ENCODE measurements at places on chromosomes 12 and 14.

DNA sequence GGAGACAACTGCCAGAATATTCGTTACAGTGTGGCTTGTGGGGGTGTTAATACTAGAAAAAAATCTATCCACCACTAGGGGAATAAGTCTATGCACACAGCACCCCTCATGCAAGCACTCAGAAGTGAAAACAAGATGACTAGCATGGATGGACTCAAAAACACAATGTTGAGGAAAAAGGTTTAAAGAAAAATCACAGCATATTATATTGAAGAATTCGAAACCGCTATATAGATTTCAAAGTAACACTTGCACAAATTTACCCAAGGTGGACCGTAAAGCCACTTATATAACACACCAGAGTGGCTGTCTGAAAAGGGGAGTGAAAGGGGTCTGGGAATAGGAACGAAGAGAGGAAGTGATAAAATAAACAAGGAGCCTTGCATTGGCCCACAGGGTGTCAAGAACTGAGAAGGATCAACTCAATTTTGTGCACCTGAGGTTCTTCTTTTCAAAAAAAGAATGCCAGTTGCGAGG is 544 bp downstream of the ABCD4 start:
- H3K27ac ChIP-seq = peak overlapping the region; percentile 95
- H3K36me3 ChIP-seq = no peaks in the 10 kb centered on the region
- no peaks in the 10 kb centered on the region for H3K27me3 ChIP-seq
- H3K4me3 ChIP-seq = peak overlapping the region; percentile 93
- DNase-seq = no peak

DNA sequence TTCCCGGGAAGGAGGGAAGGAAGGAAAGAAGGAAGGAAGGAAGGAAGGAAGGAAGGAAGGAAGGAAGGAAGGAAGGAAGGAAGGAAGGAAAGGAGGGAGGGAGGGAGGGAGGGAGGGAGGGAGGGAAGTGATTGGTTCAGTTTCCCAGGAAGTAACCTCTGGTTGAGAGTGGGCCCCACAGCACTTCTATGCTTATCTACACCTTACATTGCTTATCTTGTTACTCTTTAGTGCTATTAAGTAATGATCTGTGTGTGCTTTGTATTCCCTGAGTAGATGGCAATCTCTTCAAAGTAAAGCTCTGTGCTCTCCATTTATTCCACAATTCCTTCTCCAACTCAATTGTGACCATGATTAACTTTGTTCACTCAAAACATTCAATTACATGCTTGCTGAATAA is 74.6 kb downstream of the SLC38A4 start:
- H3K27ac ChIP-seq = no peak overlapping the region
- no peak for DNase-seq
- no peaks in the 10 kb centered on the region for H3K4me1 ChIP-seq

- peaks cover 24% of the 10 kb centered on the region for H3K27me3 ChIP-seq
- H3K27ac ChIP-seq = no peak overlapping the region
- H3K4me1 ChIP-seq = peaks cover 5% of the 10 kb centered on the region
- no peak overlapping the region for H3K4me3 ChIP-seq
- no peak for DNase-seq
- no peaks in the 10 kb centered on the region for H3K36me3 ChIP-seq
Observed at GRCh38 chr14:35531960-35532747, 1.8 kb upstream of the INSM2 start.

- no peaks in the 10 kb centered on the region for H3K36me3 ChIP-seq
- H3K27me3 ChIP-seq = no peaks in the 10 kb centered on the region
- H3K4me1 ChIP-seq = peaks cover 1% of the 10 kb centered on the region
- H3K27ac ChIP-seq = peak overlapping the region; percentile 70
- DNase-seq = no peak
Observed at GRCh38 chr14:94041551-94042346, 15.6 kb downstream of the OTUB2 start.

DNA sequence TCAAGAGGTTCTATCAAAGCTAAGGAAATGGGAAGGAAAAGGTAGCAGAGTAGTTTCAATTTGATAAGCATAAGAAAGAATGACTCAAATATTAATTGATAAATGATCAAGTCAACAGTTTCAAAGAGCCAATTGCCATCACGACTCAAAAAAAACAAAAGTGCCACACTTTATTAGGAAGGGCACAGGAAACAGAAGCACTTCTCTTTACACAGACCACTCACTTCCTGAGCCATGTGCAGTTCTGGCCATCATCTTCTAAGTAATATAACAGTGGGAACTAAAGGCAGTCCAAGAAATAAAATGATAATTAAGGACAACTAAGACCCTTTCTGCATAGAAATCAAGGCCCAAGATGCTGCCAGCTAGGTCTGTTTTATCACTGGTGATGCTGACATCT is 13.2 kb downstream of the TM7SF3 start:
- no peaks in the 10 kb centered on the region for H3K36me3 ChIP-seq
- no peak overlapping the region for H3K4me3 ChIP-seq

- peaks cover 4% of the 10 kb centered on the region for H3K36me3 ChIP-seq
- no peak for DNase-seq
- no peaks in the 10 kb centered on the region for H3K27me3 ChIP-seq
- peak overlapping the region; percentile 11 for H3K27ac ChIP-seq
Observed at GRCh38 chr12:124548854-124549378, 18.5 kb downstream of the NCOR2 start.

- no peak overlapping the region for H3K27ac ChIP-seq
- H3K27me3 ChIP-seq = peaks cover 4% of the 10 kb centered on the region
- H3K4me3 ChIP-seq = no peak overlapping the region
- no peaks in the 10 kb centered on the region for H3K36me3 ChIP-seq
- no peaks in the 10 kb centered on the region for H3K4me1 ChIP-seq
- no peak for DNase-seq
Observed at GRCh38 chr12:87812030-87812429, 217.2 kb downstream of the C12orf50 start.

DNA sequence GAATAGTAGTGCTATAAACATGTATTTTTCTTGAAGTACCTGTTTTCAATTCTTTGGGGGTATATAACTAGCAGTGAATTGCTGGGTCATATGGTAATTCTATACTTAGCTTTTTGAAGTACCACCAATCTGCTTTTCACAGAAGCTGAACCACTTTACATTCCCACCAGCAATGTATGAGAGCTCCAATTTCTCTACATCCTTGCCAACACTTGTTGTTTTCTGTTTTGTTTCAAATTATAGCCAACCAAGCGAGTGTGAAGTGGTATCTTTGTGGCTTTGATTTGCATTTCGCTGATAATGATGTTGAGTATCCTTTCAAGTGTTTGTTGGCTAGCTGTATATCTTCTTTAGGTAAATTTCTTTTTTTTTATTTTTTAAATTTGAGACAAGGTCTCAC is 95.7 kb downstream of the PAPLN start:
- no peak overlapping the region for H3K4me3 ChIP-seq
- no peaks in the 10 kb centered on the region for H3K4me1 ChIP-seq
- no peak overlapping the region for H3K27ac ChIP-seq
- DNase-seq = no peak

- H3K36me3 ChIP-seq = no peaks in the 10 kb centered on the region
- no peaks in the 10 kb centered on the region for H3K27me3 ChIP-seq
- no peak overlapping the region for H3K27ac ChIP-seq
Observed at GRCh38 chr12:85530456-85530855, 250.4 kb downstream of the ALX1 start.

DNA sequence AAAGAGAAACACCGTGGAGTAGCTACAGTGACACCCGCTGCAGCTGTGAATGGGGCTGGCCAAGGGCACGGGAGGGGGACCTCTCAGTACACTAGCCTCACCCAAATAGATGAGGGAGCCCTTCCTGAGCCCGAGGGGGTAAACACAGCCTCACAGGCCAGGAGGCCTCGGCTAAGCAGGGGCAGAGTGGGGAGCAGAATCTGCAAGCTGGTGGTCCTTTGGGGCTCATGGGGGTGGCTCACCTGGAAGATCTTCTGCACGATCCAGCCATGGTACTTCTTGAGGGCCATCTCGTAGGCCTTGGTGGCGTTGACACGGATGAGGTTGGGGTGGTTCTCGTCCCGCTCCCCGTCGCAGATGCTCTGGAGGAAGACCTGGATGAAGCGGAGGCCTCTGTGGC is 22.2 kb upstream of the TRPV4 start:
- no peaks in the 10 kb centered on the region for H3K27me3 ChIP-seq
- H3K36me3 ChIP-seq = peaks cover 3% of the 10 kb centered on the region
- no peak for DNase-seq

GRCh38 chr12:12460935-12461922 is 101.4 kb downstream of the DUSP16 start:
- H3K4me3 ChIP-seq = peak overlapping the region; percentile 61
- no peaks in the 10 kb centered on the region for H3K36me3 ChIP-seq
- no peaks in the 10 kb centered on the region for H3K27me3 ChIP-seq
- DNase-seq = no peak
- peaks cover 31% of the 10 kb centered on the region for H3K4me1 ChIP-seq

- no peak overlapping the region for H3K27ac ChIP-seq
- no peaks in the 10 kb centered on the region for H3K36me3 ChIP-seq
- H3K4me3 ChIP-seq = no peak overlapping the region
- no peaks in the 10 kb centered on the region for H3K27me3 ChIP-seq
- H3K4me1 ChIP-seq = no peaks in the 10 kb centered on the region
Observed at GRCh38 chr14:90788031-90788430, 28.2 kb downstream of the TTC7B start.

DNA sequence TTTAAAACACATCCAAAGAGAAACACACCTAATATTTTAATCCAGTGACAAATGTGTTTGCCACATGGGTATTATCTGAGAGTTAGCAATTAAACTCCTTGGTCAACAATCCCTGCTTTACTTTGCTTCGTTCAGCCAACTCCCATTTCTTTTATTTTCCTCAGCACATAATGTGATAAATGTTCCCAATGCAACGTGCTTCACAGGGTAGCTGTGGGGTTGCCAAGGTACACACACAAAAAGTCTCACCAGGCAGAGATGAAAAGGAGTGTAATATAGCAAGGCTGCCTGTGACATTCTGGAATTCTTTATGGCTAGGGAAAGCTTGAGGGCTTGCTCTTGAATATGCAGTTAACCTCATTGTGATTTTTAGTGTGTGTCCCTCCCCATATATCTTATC is 208.0 kb upstream of the DIO2 start:
- DNase-seq = no peak
- H3K4me3 ChIP-seq = no peak overlapping the region
- H3K36me3 ChIP-seq = no peaks in the 10 kb centered on the region
- H3K27me3 ChIP-seq = peaks cover 1% of the 10 kb centered on the region
- no peaks in the 10 kb centered on the region for H3K4me1 ChIP-seq

- no peak overlapping the region for H3K4me3 ChIP-seq
- peaks cover 14% of the 10 kb centered on the region for H3K36me3 ChIP-seq
- DNase-seq = no peak
- H3K4me1 ChIP-seq = no peaks in the 10 kb centered on the region
- H3K27ac ChIP-seq = no peak overlapping the region
Observed at GRCh38 chr12:26403601-26404000, 208.2 kb downstream of the SSPN start.

GRCh38 chr14:50675597-50675996 is 7.5 kb upstream of the SAV1 start:
- H3K4me3 ChIP-seq = no peak overlapping the region
- peaks cover 6% of the 10 kb centered on the region for H3K4me1 ChIP-seq
- no peaks in the 10 kb centered on the region for H3K36me3 ChIP-seq
- H3K27ac ChIP-seq = no peak overlapping the region
- no peak for DNase-seq

- no peak overlapping the region for H3K27ac ChIP-seq
- H3K27me3 ChIP-seq = no peaks in the 10 kb centered on the region
- peaks cover 60% of the 10 kb centered on the region for H3K36me3 ChIP-seq
- H3K4me1 ChIP-seq = no peaks in the 10 kb centered on the region
- H3K4me3 ChIP-seq = no peak overlapping the region
- DNase-seq = no peak
Observed at GRCh38 chr14:35073486-35073885, 27.4 kb downstream of the FAM177A1 start.

DNA sequence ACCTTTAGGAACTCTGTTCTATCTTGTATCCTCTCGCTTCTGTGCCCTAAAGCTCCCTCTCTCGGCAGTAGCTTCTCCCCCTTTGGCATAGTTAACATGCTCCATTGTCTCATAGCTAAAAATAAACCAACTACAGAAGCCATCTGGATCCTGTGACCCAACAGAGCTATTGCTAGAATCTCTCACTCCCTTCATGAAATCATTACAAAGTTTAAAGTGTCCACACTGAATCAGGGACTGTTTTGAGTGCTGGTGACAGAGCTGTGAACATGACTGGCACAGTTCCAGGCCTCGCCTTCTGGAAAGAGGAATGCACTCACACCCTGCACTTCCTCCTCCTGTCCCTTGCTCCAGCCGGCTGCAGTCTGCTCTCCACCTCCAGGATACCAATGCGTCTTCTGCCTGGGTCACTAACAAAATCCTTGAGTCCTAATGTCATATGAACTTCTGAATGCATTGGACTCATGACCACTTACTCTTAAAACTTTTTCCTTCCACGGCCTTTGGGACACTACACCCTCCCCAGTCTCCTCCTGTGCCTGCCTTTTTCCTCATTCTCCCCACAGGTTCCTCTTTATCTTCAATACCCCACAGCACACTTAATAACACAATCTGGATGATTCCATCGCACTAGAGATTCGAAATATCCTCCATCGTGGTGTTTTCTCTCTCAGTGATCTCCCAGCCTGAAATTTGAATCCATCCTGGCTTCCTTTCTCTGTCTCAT is 13.2 kb downstream of the PLBD1 start:
- DNase-seq = no peak
- no peaks in the 10 kb centered on the region for H3K36me3 ChIP-seq
- no peak overlapping the region for H3K4me3 ChIP-seq
- peaks cover 8% of the 10 kb centered on the region for H3K4me1 ChIP-seq
- no peak overlapping the region for H3K27ac ChIP-seq

GRCh38 chr14:59482541-59483331 is 1.5 kb downstream of the L3HYPDH start:
- peak overlapping the region; percentile 80 for H3K27ac ChIP-seq
- peaks cover 27% of the 10 kb centered on the region for H3K4me1 ChIP-seq
- H3K36me3 ChIP-seq = no peaks in the 10 kb centered on the region
- no peak for DNase-seq

DNA sequence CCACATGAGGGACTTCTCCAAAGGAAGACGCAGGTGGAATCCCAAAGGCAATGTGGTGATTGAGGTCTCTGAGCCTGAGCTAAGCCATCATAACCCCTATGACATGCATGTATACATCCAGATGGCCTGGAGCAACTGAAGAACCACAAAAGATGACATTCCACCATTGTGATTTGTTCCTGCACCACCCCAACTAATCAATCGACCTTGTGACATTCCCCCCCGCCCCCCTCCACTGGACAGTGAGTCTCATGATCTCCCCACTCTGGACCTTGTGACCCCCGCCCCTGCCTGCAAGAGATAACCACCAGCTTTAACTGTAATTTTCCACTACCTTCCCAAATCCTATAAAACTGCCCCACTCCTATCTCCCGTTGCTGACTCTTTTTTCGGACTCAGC is 87.9 kb downstream of the VCPKMT start:
- H3K4me1 ChIP-seq = peaks cover 14% of the 10 kb centered on the region
- no peak for DNase-seq
- no peaks in the 10 kb centered on the region for H3K27me3 ChIP-seq
- H3K27ac ChIP-seq = peak overlapping the region; percentile 54
- H3K36me3 ChIP-seq = peaks cover 34% of the 10 kb centered on the region

GRCh38 chr14:94560291-94560665 is 964 bp upstream of the SERPINA4 start:
- no peaks in the 10 kb centered on the region for H3K4me1 ChIP-seq

- H3K4me3 ChIP-seq = peak overlapping the region; percentile 99
- H3K27me3 ChIP-seq = no peaks in the 10 kb centered on the region
- H3K27ac ChIP-seq = peak overlapping the region; percentile 100
- DNase-seq = peak; percentile 89
- H3K36me3 ChIP-seq = peaks cover 4% of the 10 kb centered on the region
Observed at GRCh38 chr12:100199347-100200149, 1.1 kb upstream of the ACTR6 start.

Measured in naive thymus-derived CD8-positive, alpha-beta T cell (primary cell).